Ascending aorta (tissue), 2 donors: ENCODE measurements at places on chromosomes 2 and 18. TPM values are rescaled to one million over a fixed set of nuclear protein-coding genes. Genes with fewer than 3 reads are reported as not detected.

DNA sequence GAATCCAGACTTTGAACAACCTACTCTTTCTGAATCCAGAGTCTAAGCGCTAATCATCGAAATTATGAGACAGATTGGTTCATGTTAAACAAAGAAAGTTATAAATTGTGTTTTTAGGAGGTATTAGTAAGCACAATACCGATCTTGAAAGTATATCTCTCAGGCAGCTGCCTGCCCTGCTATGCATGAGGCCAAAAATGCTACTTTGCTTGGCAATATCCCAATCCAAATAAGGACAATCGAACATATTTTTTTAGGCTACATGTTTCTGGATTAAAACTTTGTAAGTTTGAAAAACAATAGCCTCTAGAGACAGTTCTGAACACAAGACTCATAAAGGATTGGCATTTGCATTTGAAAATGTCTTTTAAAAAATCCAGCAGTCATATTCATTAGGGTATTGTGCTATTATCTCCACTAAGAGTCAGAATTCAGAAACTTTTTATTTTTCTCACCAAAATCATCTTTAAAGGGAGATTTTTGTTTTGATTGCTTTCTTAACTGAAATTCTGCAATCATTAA is 167.1 kb downstream of the PDE1A start:
- peaks cover 7% of the 10 kb centered on the region for H3K4me1 ChIP-seq
- H3K4me3 ChIP-seq = no peak overlapping the region
- DNase-seq = no peak
- no peaks in the 10 kb centered on the region for H3K27me3 ChIP-seq

The SCG2 gene
- total RNA-seq = 0.32 TPM

DNA sequence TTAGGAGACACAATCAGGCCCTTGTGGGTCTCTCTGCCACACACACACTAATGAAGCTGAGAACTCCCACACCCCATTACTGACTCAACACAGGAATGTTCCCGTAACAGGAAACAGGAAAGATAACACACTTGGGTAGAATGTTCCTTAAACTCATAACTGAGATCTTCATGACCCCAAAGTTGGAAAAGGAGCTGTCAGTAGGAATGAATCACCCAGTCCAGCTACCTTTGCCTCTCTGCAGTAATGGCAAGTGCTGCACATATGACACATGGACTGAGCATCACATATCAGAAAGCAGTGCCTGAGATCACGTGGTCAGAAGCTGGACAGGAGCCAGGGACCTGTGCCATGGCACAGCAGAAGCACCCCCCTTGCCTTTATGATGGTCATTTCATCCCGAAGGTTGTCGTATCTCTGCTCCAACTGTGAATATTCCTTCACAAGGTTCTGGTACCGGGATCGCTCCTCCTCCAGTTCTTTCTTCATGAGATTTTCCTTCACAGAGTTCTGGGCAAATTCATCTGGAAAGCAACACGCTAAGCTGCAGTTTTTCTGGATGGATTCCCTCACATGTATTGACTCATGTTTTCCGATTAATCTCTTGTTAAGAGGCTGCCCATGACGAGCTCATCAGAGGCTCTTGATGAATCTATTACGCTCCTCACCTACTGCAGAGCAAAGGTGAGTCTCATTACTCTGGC is 65.4 kb upstream of the ACAA2 start:
- no peaks in the 10 kb centered on the region for H3K27me3 ChIP-seq
- no peak for DNase-seq
- H3K4me3 ChIP-seq = no peak overlapping the region
- no peaks in the 10 kb centered on the region for H3K4me1 ChIP-seq

DNA sequence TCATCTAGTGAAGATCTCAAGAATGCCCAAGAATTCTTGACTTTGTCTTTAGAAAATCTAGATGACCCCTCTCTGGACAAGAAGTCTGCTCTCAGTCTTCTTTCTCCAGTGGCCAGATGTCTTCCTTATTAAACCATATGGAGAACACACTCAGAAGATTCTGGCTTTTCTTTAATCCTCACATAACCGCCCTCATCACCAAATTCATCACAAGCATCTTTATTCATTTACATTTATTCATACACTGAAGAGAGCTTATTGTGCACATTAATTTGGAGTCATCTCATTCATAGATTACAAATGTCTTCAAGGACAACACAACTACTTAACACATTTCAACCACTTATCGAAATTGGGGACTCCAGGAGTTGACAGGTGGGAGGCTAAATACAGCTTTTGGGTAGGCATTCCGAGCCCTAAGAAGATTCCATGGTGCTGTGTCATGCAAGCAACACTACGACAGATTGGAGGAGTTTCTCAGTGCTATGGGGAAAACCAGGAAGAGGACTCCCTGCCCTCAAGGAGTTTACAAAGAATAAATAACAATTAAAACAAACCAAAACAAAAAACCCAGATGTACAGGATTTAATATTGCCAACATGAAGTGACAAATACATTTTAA is 64.8 kb upstream of the LCLAT1 start:
- no peaks in the 10 kb centered on the region for H3K36me3 ChIP-seq
- no peak overlapping the region for H3K27ac ChIP-seq
- H3K4me3 ChIP-seq = no peak overlapping the region
- no peaks in the 10 kb centered on the region for H3K4me1 ChIP-seq

GRCh38 chr2:28035163-28035690 is 144.7 kb downstream of the BABAM2 start:
- no peaks in the 10 kb centered on the region for H3K36me3 ChIP-seq
- no peaks in the 10 kb centered on the region for H3K27me3 ChIP-seq
- no peak overlapping the region for H3K27ac ChIP-seq
- no peak for DNase-seq

The CRYGD gene
- total RNA-seq = not detected

The SH3YL1 gene
- total RNA-seq = 3.0 TPM

- no peak overlapping the region for H3K4me3 ChIP-seq
- no peak overlapping the region for H3K27ac ChIP-seq
- DNase-seq = no peak
- no peaks in the 10 kb centered on the region for H3K36me3 ChIP-seq
- H3K27me3 ChIP-seq = no peaks in the 10 kb centered on the region
Measured at GRCh38 chr2:227608561-227609338, 5.9 kb downstream of the SCYGR3 start.

DNA sequence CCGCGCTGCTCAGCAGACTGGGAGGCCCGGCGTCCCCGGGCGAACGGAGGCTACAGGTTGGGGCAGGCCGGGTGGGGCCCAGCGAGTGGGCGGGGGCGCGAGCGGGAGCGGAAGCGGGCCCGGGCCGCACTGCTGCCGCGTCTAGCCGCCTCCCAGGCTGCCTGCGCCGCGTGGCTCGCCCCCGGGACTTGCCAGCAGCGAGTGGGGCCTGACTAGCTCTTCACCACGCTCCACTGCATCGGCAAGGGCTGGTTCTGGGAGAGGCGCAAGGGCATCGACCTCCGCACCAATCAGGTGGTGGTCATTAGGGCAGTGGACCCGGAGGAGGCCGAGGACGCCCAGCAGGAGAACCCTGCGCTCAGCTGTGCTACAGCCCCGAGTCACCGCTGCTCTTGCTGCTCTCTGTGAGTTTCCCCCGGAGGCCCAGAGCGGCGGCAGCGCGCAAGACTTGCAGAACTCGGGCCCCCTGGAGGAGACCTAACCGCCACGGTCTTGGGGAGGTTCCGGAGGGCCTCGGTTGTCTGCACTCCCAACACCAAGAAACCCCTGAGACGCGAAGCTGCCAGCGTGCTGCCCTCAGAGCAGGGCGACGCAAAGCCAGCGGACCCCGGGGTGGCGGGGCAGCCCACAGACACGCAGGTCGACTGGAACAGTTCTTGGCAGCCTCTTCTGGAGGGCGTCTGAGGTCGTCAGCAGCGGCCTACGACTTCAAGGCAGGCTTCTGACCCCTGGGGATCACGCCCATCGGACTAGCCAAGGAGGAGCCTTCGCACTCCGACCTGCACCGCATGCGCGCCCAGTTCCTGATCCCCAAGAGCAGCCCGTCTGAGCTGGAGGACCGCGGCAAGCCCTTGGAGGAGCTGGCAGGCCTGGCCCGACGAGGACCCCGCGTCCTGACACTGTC is 27.2 kb upstream of the PTPN2 start:
- no peak overlapping the region for H3K27ac ChIP-seq
- H3K36me3 ChIP-seq = no peaks in the 10 kb centered on the region

The MEP1B gene
- total RNA-seq = not detected

DNA sequence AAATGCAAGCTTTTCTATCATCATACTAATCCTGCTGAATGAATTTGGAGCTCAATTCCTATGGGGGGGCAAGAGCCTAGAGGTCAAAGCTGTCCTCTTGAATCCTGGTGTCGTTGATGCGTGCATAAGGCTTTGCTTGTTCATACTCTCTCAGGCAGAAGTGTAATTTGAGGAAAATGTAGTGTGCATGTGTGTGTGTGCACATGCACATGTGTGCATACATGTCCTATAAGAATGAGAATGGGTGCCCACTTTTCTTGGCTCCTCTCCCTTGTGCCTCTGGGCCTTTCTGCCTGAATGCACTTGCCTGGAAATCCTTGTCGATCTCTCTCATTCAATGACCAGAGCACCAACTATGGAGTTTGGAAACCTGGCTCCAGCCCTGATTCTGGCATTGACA is 28.5 kb upstream of the C18orf32 start:
- H3K36me3 ChIP-seq = no peaks in the 10 kb centered on the region
- H3K27ac ChIP-seq = no peak overlapping the region
- no peaks in the 10 kb centered on the region for H3K27me3 ChIP-seq

The NT5DC4 gene
- total RNA-seq = not detected

- no peaks in the 10 kb centered on the region for H3K36me3 ChIP-seq
- DNase-seq = no peak
- no peak overlapping the region for H3K27ac ChIP-seq
- H3K4me1 ChIP-seq = no peaks in the 10 kb centered on the region
- H3K27me3 ChIP-seq = no peaks in the 10 kb centered on the region
- no peak overlapping the region for H3K4me3 ChIP-seq
Measured at GRCh38 chr2:164671664-164672396, 50.5 kb upstream of the GRB14 start.

GRCh38 chr18:75338631-75339030 is 88.9 kb downstream of the SMIM21 start:
- H3K27ac ChIP-seq = no peak overlapping the region
- H3K27me3 ChIP-seq = no peaks in the 10 kb centered on the region
- no peak for DNase-seq
- no peaks in the 10 kb centered on the region for H3K36me3 ChIP-seq

DNA sequence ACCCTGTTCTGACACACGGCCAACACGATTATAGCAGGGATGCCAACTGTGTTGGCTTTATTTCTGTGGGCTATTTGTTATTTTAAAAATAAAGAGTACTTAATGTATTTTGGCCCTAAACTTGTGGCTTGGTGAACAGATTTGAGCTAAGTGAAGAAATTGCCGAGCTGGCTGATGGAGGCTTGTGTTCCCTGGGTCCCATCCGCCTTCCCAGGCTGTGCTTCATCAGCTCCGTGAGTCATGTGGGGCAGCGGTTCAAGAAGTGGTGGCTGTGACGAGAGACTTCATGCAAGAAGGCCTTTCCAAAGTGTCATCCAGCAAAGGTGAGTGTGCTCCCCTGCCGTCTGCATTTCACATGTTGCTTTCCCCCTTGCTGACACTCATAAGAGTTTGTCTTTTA is 73.6 kb upstream of the NCK2 start:
- peak overlapping the region; percentile 29 for H3K27ac ChIP-seq
- no peaks in the 10 kb centered on the region for H3K27me3 ChIP-seq
- DNase-seq = peak; percentile 26
- no peak overlapping the region for H3K4me3 ChIP-seq
- H3K36me3 ChIP-seq = no peaks in the 10 kb centered on the region

GRCh38 chr2:155391613-155392130 is 693.2 kb downstream of the KCNJ3 start:
- H3K4me1 ChIP-seq = no peaks in the 10 kb centered on the region
- H3K36me3 ChIP-seq = no peaks in the 10 kb centered on the region
- no peak for DNase-seq
- H3K27ac ChIP-seq = no peak overlapping the region
- H3K4me3 ChIP-seq = no peak overlapping the region

DNA sequence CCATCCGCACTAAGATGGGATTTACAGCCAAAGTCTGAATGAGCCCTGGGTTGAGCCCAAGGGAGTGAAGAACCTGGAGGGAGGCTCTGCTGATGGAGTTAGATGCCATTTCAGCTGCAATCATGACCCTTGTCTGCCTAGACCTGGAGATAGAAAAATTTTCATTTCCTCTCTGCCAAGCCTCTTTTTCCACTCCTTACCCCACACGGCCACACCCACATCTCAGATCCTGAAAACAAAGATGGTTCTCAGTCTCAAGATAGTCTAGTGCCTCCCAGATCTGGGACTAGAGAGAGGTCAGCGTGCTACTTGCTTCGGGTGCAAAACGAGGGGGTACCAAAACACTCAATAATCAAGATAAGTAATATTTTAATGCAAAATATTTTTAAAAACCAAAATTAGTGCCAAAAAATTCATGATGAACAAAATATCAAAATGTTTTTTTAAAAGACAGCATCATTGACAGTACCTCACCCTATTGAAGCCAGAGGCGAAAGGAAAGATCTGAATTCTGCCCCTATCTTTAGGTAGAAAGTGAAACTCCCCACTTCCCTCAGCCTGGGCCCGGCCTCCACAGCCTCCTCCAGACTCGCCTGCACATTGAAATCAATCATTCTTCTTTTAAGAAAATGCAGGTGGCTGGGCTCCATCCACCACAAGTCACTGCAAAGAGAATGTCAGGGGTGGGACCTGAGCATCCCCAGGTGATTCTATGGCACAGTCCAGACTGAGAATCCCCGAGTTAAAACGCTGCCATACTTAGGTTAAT is 57.8 kb upstream of the GPR45 start:
- H3K27me3 ChIP-seq = no peaks in the 10 kb centered on the region
- no peak for DNase-seq
- H3K36me3 ChIP-seq = no peaks in the 10 kb centered on the region
- no peaks in the 10 kb centered on the region for H3K4me1 ChIP-seq
- H3K4me3 ChIP-seq = no peak overlapping the region

DNA sequence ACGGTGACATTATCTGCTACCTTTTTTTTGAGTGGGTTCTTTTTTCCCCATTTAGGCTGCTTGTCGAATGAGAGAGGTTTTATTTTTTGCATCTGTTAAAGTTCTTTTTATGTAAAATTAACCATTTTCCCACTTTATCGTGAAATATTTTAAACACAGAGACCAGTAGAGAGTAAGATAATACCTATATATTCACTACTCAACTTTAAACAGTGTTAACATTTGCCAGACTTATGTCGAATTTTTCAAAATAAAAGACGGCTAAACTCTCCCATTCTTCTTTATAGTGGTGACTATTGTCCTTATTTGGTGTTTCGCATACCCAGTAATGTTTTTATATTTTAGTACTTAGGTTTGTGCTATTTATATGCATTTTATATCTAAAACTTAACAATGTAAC is 743 bp upstream of the PUS10 start:
- peaks cover 24% of the 10 kb centered on the region for H3K4me1 ChIP-seq
- peak overlapping the region; percentile 83 for H3K27ac ChIP-seq
- peak overlapping the region; percentile 78 for H3K4me3 ChIP-seq
- no peak for DNase-seq

GRCh38 chr18:59941331-59941730 is 41.5 kb downstream of the PMAIP1 start:
- H3K27me3 ChIP-seq = no peaks in the 10 kb centered on the region
- H3K27ac ChIP-seq = no peak overlapping the region
- H3K4me3 ChIP-seq = no peak overlapping the region
- H3K36me3 ChIP-seq = no peaks in the 10 kb centered on the region

The CAPN14 gene
- total RNA-seq = not detected
